Hindlimb muscle (tissue), 1 donor: ENCODE measurements at places on chromosomes 7 and 10.

GRCh38 chr7:47291461-47292081, 290.3 kb downstream of the TNS3 start:
- no peak for DNase-seq

DNA sequence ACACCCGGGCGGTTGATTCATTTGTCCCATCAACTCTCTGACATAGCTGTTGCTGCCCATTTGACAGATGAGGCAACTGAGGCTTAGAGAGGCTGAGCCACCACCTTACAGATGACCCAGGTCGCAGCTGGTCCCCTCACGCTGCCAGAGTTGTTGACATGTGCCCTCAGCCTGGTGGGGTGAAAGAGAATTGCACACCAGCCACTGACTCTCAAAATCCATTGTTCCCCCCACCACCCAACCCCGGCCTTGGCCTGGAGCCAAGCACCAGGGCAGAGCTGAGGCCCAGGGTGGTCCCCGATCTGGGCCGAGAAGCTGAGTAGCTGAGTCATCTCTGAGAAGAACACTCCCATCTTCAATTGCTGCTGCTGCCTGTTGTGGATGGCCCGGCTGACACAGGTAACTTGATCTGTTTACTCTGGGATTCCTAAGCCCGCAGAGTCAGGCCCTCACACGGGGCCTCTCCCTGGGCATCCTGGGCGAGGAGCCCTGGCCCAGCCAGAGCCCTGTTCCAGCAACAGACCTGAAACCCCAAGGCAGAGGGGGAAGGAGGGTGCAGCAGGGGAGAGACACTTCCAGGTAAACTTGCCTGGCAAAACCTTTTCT, 27.5 kb downstream of the PVRIG start:
- DNase-seq, result no peak

DNA sequence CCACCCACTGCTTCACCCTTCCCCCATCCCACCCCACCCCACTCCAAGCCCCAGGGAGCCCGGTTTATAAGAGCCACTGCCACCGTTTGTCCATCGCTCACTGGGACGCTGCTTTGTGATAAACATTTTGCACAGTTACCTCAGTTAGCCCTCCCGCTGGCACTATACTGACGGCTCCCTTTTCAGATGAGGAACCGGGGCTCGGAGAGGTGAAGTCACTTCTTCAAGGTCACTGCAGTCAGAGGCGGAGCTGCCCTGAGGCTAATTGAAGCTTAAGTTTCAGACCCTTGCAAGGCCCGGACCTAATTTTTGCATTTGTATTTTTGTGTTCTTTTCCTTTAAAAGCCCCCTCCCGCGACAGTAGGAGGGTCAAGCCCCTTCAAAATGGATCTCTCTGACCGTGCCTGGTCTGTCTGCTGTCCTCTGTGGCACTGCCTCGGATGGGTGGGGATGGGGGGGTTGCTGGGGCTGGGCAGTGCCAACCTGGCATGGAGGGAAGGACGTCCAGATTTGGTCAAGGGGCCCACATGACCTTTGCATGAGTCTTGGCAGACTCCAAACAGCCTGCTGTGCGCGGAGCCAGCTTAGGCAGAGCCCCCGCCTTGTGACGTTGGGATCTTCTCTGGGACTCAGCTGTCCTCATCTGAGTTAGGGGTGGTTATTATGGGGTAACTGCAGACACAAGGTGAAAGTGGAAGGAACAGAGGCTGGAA, 17.7 kb upstream of the NODAL start:
- no peak for DNase-seq

DNA sequence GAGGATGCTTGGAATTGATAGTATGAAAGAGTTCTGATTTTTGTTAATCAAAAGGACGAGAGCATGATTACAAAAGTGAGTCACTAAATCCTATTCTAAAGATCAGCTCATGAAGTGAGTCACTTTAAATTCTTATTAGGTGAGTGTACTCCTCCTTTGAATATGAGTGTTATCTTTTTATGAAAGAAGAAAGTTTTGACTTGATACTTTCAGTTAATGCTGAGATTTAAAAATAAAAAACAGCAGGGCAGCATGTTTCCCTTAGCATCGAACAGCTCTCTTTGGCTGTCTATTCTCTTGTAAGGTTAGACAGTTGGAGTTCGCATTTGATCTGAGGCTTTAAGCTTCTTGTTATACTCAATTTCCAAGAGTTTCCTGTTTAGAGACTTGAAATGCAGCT, 222.0 kb downstream of the TWIST1 start:
- no peak for DNase-seq

DNA sequence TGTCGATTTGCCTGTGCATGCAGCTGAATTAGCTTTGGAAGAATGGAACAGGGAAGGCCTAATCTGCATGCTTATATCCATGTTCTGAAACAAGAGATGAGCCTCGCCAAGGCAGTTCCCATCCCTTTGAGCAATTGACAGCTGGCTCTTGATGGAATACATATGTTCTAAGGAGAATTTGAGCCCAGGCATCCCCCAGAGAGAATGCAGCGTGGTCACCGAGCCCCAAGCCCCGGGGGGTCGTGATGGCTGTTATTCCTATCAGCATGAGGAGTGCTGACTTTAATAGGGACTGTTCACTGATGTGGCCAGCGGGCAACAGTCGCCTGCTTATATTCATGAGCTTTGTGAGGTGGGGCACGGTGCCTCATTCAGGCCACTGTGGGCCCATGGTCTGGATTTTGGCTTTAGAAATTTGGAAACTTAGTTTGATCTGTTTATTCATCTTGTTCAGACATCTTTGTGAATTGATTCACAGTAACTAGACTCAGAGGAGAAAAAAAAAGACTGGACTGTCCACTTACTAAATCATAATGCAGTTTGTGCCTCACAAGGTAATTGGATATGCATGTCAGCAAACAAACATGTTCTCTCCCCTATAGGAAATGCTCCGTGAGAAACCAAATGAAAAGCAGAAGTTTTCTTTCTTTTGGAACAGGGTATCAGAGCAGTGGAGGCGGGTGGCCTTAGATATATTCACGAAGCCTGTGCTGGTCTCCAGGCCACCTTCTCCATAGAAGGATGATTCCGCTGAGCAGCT, 204.9 kb downstream of the CCDC3 start:
- no peak for DNase-seq

- no peak for DNase-seq
These were observed 11.9 kb downstream of the MEOX2 start for GRCh38 chr7:15674586-15674985.

DNA sequence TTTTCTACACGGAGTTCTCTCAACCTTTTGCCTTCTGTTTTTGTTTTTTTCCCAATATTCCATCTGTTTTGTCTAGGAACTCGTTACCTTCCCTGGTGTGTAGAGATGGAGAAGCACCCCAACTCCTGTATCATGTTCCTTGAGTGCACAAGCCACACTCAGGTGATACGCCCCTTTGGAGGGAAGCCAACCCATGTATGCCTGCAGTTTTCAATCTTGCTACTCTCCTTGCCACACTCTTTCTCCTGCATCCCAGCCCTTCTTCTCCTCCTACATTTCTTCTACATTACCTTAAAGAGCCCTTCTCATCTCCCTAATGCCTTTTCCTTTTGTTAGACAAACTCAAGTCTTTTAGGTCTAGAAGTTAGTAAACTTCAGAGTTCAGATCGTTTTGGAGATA, 10.2 kb upstream of the SP4 start:
- DNase-seq, result no peak

GRCh38 chr7:13979671-13980435, 9.6 kb downstream of the ETV1 start:
- DNase-seq, result peak; percentile 75

- DNase-seq, result no peak
These were observed 287.1 kb upstream of the CELF2 start for GRCh38 chr10:10730471-10731043.

DNA sequence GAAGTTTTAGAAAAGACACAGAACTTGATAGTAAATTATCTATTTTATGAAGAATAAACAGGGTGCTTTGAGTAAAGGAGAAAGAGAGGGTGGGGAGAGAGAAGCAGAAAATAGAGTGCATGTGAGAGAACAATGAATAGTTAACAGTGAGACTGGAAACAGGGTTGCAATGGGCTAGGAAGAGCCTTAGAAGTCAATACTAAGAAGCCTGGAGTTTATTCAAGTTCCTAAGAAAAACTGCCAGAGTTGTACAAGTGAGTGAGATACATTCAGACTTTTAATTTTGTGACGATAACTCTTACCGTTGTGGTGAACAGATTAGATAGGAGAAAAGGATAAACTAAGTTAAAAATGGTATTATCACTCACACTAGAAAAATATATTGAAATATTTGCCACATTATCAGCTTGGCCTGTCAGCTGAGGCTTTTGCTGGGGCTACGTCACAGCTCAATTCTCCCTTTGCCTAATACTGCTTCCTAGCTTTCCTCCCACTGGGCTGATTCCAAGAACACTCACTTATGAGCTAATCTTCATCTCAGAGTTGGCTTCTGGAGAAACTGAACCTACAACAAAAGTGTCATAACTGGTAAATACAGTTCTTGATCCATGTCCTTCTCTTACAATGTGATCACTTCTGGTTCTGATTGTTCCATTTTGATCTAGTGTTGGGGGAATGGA, 92.7 kb downstream of the SEMA3D start:
- DNase-seq, result peak; percentile 71

DNA sequence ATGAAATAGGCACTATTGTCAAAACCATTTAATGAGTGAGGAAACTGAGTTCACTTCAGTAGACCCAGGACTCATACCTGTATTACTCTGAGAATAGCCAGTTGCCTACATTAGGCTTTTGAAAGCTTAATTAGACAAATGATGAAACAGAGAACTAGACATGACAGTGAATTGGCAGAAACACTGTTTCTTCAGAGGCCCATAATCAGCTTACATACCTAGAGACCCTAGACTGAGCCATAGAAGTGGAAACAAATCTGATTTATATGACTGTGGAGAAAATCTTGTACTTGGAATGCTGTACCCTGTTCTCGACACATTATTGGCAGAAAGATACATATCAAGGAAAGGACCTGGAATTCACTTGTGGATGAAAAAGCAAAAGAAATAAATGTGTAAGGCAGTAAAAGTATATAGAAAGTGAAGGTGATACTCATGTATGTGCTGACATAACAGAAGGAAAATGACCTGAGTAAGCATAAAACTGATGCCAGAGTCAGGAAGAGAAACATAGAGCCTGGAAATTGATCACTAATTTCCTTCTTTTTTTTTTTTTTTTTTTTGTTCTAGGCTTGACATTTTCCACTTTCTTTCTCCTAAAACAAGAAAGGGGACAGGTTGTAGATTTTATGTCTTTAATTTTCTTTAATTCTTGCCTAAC, 251.5 kb downstream of the BICC1 start:
- DNase-seq, result no peak

DNA sequence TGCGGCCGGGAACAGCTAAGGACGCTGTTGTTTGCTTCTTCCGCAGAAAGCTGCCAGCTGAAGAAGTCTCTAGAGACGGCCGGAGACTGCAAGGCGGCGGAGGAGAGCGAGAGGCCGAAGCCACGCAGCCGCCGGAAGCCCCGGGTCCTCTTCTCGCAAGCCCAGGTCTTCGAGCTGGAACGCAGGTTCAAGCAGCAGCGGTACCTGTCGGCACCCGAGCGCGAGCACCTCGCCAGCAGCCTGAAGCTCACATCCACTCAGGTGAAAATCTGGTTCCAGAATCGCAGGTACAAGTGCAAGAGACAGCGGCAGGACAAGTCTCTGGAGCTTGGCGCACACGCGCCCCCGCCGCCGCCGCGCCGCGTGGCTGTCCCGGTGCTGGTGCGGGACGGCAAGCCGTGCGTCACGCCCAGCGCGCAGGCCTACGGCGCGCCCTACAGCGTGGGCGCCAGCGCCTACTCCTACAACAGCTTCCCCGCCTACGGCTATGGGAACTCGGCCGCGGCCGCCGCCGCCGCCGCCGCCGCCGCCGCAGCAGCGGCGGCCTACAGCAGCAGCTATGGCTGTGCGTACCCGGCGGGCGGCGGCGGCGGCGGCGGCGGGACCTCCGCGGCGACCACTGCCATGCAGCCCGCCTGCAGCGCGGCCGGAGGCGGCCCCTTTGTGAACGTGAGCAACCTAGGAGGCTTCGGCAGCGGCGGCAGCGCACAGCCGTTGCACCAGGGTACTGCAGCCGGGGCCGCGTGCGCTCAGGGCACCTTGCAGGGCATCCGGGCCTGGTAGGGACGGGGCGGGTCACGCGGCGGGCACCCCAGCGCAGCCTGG, 2.4 kb downstream of the NKX2-3 start:
- DNase-seq, result no peak

- DNase-seq, result no peak
These were observed 1.9 kb upstream of the SNX13 start for GRCh38 chr7:17942231-17942630.

GRCh38 chr10:114831186-114831867, 9.7 kb downstream of the FHIP2A start:
- DNase-seq, result no peak

DNA sequence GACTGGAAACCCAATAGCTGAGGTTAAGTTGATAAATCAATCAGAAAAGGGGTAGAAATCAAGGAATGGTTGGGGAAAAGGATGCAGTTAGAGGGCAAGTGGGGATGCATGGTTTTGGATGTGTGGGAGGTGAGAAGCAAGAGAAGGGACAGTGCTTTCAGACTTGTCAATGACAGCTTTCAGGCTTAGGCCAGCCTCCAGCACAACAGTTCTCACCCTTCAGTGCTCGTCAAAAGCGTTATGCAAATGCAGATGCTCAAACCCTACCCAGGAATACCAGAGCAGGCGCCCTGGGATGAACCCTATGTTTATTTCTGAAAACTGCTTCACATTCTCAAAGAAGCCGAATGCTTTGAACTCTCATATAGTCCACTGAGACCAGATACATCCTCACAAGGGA, 74.0 kb downstream of the AOAH start:
- DNase-seq, result no peak

GRCh38 chr7:104643587-104644217, 315.3 kb downstream of the LHFPL3 start:
- DNase-seq, result no peak
